ENCODE measurements at places on chromosomes 16 and 17. TPM values are rescaled to one million over a fixed set of nuclear protein-coding genes. Genes with fewer than 3 reads are reported as not detected.

DNA sequence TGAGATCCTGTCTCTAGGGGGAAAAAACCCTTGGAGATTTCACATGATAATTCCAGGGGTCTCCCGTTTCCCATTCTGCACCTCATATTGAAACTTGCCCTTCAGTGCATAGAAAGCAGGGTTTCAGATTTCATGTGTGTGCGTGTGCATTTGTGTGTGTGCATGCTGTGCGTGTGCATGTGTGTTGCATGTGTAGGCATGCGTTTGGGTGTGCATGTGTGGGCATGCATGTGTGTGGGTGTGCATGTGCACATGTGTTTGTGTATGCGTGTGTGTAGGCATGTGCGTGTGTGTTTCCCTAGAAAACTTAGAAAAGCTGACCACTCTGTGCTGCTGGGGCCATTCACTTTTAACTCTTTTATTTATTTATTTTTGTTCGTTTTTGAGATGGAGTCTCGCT lies 40.0 kb downstream of the IL21R start:
- DNase-seq = no peak

DNA sequence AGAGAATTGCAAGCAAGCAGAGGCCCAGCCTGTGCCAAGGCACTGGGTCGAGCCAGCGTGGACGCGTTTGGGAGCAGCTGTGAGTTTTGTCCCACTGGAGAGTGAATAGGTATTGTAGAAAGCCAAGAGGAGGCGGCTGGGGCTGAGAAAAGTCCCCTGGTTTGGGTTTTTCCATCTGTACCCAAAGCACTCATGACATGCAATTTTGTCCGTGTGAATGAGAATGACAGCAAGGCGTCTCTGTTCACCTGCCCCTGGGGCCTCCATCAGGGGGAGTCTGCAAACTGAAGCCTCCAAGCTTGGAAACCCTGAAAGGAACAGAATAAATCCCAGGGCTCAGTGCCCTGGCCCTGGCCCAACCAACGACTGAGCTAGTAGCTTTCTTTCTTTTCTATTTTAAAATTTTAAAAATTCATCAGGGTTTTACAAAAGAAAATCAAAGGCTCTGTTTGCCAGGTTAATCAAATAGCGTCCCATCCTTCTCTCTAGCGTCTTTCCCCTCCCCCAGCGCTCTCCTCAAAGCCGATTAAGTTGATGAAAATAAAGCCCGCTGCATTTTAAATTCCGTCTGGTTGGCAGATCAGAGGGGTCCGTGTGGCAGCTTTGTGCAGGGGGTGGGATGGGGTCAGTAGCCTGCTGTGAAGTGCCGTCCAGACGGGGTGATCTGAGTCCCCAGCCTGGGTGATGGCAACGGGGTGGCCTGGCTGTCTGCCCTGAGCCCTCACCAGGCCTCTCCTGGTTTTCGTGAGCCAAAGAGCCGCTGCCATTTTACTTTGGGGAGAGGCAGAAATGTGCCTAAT lies 171.0 kb downstream of the KATNIP start:
- no peak for DNase-seq

GRCh38 chr17:21545064-21545463 lies 147.3 kb upstream of the KCNJ18 start:
- DNase-seq = no peak

DNA sequence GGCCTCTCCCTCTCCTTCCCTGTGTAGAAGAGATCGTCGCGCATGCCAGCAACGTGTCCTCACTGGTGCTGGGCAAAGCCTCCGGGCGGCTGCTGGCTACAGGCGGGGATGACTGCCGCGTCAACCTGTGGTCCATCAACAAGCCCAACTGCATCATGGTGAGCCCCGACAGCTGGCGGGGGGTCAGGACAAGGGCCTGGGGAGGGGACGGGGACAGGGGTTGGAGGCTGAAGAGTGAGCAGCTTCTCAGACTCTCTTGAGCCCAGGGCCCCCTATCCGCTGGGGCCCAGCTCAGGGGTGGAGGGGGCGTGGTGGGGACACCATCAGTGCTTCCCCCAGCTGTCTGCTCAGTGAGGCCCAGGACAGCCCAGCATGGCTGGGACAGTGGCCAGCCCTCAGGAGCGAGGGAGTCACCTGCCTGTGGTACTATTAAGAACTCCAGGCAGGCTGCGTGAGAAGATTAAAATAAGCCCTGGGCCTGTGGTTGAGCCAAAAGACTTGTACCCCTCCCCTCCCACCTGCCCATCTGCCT lies 6.2 kb downstream of the KATNB1 start:
- no peak for DNase-seq

GRCh38 chr17:2693561-2694380 lies 17.8 kb downstream of the CLUH start:
- DNase-seq = no peak

GRCh38 chr16:88507231-88507743 lies 54.2 kb downstream of the ZFPM1 start:
- no peak for DNase-seq

DNA sequence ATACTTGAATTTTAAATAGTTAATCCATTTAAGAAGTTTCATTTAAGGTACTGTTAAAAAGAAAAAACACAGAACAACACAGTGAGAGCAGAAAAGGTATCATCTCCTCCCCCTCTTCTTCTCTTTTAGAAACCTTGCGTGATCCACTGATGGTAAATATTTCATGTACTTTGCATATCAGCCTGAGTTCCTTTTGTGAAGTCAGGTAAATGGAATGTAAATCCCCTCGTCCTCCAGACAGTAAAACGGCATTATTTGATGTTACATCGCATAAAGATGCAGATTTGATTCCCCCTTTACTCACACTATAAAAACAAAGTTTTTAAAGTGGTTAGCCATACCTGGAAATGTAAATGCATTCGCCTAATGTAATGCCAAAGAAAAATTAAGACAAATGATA lies 234.4 kb downstream of the WWOX start:
- no peak for DNase-seq

PITPNM3 gene
- polyA plus RNA-seq = 7.7 TPM

MED1 gene
- 27.1 TPM for polyA plus RNA-seq

DYNLRB2 gene
- 0.24 TPM for polyA plus RNA-seq

STAC2 gene
- polyA plus RNA-seq = not detected
